AG04450 (cell line): ENCODE measurements at places on chromosomes 16 and 17.

GRCh38 chr17:81837641-81838040, 2.8 kb upstream of the PPP1R27 start:
- DNase-seq: no peak

DNA sequence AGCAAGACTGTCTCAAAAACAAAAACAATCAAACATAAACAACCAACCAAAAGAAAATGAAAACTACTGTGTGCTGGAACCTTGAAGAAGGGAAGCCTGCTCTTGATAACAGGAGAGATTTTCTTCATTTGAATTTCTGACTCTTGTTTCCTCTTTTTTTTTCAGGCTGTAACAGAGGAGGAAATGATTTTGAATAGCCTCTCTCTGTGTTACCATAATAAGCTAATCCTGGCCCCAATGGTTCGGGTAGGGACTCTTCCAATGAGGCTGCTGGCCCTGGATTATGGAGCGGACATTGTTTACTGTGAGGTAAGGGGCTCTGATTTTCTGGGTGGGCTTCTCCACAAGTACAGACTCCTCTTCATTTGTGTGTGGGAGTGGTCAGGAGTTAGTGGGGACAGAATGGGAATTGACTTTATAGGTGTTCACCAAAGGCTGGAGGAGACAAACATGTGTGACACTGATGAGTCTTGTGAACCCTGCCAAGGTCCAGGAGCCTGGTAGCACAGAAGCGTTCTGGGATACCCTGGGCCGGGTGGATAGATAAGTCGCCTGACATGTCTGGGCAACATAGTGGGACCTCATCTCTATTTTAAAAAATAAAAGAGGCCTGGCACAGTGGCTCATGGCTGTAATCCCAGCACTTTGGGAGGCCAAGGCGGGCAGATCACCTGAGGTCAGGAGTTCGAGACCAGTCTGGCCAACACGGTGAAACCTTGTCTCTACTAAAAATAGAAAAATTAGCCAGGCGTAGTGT, 14.9 kb downstream of the DUS2 start:
- no peak for DNase-seq

DNA sequence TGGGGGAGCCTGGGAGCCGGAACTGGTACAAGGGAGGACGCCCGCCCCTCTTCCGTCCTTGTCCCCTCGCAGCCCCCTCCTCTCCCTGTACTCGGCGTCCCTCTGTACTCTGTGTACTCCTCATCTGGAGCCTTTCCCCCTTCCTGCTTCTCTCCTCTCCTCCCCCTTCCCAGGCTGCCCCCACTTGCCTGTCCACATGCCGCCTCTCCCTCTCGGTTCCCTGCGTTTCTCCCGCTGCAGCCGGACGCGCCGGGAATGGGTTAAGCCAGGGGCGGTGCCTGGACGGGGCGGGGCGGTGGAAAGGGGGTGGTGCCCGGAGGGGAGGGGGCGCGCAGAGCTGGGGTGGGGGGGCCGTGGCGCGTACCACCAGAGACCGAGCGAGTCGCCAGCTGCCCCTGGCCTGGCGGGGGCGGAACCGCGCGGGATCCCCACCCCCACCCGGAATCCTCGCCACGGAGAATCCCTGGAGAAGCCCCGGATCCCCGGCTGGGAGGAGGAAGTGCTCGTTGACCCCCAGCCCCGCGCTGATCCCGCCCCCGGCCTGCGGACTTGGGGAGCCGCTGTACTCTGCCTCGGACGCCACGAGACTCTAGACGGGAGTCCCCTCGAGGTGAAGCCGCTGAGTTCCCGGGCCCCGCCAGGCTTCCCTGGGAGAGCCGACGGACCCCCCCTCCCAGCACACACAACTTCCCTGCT, 22.6 kb downstream of the GJD3 start:
- no peak for DNase-seq

GRCh38 chr17:12990041-12990808, 27.6 kb downstream of the ELAC2 start:
- no peak for DNase-seq
